ENCODE measurements at places on chromosomes 6 and 20. TPM values are rescaled to one million over a fixed set of nuclear protein-coding genes. Genes with fewer than 3 reads are reported as not detected.

SPAG4 gene
- 0.82 TPM for total RNA-seq

MOCS3 gene
- 9.4 TPM for total RNA-seq

SEL1L2 gene
- total RNA-seq: 0.41 TPM

GHRH gene
- not detected for total RNA-seq

DSE gene
- 20.4 TPM for total RNA-seq

DACT2 gene
- 2.9 TPM for total RNA-seq

BACH2 gene
- 48.9 TPM for total RNA-seq

ID4 gene
- total RNA-seq: 123 TPM

MYL9 gene
- total RNA-seq: 0.41 TPM

SPATA25 gene
- 2.0 TPM for total RNA-seq

HLA-DQA1 gene
- total RNA-seq: not detected

CTAGE9 gene
- total RNA-seq: not detected

EYA4 gene
- 0.41 TPM for total RNA-seq

HSPA1A gene
- total RNA-seq: 111 TPM

HRH3 gene
- total RNA-seq: 0.82 TPM

ATAT1 gene
- 40.4 TPM for total RNA-seq

FAM83D gene
- total RNA-seq: 2.4 TPM

GRM1 gene
- total RNA-seq: 14.3 TPM

PRICKLE4 gene
- total RNA-seq: 0.41 TPM

TPBG gene
- 4.5 TPM for total RNA-seq

ME1 gene
- total RNA-seq: 2.9 TPM

PXDC1 gene
- 7.3 TPM for total RNA-seq

SYCP2 gene
- 4.1 TPM for total RNA-seq

IL17F gene
- not detected for total RNA-seq

GJA1 gene
- total RNA-seq: 91.3 TPM

FAM209B gene
- total RNA-seq: not detected

ANKRD6 gene
- 28.9 TPM for total RNA-seq

TMC2 gene
- 4.5 TPM for total RNA-seq

MDFI gene
- total RNA-seq: 11.4 TPM

UNC93A gene
- not detected for total RNA-seq

ROS1 gene
- not detected for total RNA-seq

TNNC2 gene
- total RNA-seq: not detected

HMGCLL1 gene
- 68.9 TPM for total RNA-seq

MUCL3 gene
- not detected for total RNA-seq

CENPW gene
- 4.5 TPM for total RNA-seq

THEMIS gene
- total RNA-seq: 0.41 TPM

SMIM26 gene
- total RNA-seq: 101 TPM

LY6G6C gene
- not detected for total RNA-seq

LRFN2 gene
- total RNA-seq: 24.1 TPM

SUPT3H gene
- total RNA-seq: 63.6 TPM

KHDC1 gene
- total RNA-seq: 2.9 TPM

C6orf58 gene
- total RNA-seq: 1.6 TPM

BMP7 gene
- total RNA-seq: 9.4 TPM

CRIP3 gene
- total RNA-seq: 4.5 TPM

FRK gene
- 0.41 TPM for total RNA-seq

FAM162B gene
- total RNA-seq: 1.2 TPM

LIN28B gene
- total RNA-seq: 0.41 TPM

SMOC2 gene
- 4.9 TPM for total RNA-seq

PRKN gene
- 6.1 TPM for total RNA-seq

GJA10 gene
- total RNA-seq: not detected
